ENCODE measurements at places on chromosomes 3 and 15.
A peak's percentile ranks its signal among the peaks of the same experiment; 100 is the strongest.

GRCh38 chr3:118742760-118743159, 291.9 kb downstream of the IGSF11 start:
- no peak for DNase-seq

GRCh38 chr3:174498638-174499037, 360.5 kb upstream of the NAALADL2 start:
- no peak for DNase-seq

- DNase-seq, result no peak
These were observed 1.2 kb upstream of the ITIH4 start for GRCh38 chr3:52831500-52832301.

- DNase-seq, result no peak
These were observed 10.6 kb downstream of the EPB42 start for GRCh38 chr15:43210172-43210745.

DNA sequence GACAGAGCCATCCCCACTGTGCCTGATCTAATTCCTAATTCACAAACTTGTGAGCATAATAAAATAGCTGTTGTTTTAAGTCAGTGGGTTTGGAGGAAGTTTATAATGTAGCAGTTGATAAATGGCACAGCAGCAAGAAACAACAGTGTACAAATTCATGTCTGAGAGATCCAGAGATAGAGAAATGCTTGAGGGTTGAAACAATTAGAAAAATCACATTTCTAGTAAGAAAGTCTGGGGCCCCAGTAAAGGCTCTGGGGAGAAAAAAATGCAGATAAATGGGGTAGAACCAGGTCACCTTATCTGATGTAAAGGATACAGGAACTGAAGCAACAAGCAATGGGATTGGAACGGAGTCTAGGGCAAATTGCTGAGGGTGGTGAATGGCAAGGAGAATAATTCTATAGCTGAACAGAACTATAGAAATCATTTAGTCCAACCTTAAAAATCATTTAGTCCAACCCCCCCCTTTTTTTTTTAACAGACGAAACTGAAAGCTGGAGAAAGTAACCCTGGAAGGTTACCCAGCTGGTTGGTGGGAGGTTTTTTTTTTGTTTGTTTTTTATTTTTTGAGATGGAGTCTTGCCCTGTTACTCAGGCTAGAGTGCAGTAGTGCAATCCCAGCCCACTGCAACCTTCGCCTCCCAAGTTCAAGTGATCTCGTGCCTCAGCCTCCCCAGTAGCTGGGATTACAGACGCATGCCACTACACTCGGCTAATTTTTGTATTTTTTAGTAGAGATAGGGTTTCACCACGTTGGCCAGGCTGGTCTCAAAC, 14.3 kb upstream of the SHQ1 start:
- DNase-seq, result no peak

GRCh38 chr3:21274079-21274571, 476.9 kb downstream of the ZNF385D start:
- DNase-seq, result no peak

DNA sequence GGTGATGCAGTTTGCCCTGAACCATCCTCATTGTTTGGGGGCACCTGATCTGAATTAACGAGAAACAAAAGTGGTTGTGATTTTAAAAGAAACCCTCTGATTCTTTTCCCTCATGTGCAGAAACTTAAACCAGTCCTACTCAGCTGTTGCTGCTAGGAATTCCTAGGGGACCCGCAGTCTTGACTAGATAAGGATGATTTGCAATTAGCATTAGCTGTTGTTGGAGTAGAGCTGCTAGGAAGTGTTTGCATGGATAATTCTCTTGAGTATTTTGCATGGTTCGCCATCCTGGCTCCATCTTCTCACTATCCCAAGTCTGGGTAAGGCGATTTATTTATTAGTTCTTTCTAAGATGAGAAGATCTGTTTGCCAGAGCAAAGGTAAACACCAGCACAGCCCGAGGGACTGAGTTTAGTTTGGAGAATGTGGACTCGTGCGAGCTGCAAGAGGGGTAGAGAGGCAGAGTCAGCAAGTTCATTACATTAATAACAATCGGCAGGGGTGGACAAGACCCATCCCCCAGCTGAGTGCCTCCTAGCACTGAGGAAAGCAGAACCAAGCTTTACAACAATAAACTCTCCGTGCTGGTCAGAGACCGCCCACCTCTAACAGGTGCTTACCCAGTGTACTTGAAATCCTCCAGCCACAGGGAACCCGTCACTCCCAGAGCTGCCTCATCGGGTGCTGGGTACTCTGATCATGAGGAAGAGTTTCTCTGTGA, 4.1 kb downstream of the FGD5 start:
- no peak for DNase-seq

- peak; percentile 56 for DNase-seq
These were observed 86.9 kb upstream of the RASGRP1 start for GRCh38 chr15:38651328-38652038.

- DNase-seq, result no peak
These were observed 14.7 kb upstream of the TRIM59 start for GRCh38 chr3:160464321-160464720.

GRCh38 chr3:41163421-41163820, 35.9 kb upstream of the CTNNB1 start:
- DNase-seq, result no peak

DNA sequence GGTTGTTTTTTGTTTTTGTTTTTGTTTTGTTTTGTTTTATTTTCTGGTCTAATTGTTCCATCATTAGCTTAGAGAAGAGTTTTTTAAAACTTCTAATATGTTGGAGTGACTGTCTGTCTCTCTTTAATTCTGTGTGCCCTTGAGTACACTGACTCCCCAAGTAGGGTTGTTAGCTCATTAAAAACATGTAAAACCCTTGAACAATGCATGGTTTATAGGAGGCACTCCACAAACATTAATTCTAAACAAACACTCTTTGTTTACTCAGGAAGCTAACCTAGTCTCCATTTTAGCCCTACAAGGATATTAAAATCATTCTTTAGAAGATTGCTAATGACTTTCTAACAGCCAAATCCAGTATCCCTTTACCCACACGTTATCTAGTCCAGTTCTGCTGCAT, 100.5 kb downstream of the CGGBP1 start:
- no peak for DNase-seq

GRCh38 chr3:10926256-10926810, 66.2 kb upstream of the SLC6A1 start:
- DNase-seq, result no peak

DNA sequence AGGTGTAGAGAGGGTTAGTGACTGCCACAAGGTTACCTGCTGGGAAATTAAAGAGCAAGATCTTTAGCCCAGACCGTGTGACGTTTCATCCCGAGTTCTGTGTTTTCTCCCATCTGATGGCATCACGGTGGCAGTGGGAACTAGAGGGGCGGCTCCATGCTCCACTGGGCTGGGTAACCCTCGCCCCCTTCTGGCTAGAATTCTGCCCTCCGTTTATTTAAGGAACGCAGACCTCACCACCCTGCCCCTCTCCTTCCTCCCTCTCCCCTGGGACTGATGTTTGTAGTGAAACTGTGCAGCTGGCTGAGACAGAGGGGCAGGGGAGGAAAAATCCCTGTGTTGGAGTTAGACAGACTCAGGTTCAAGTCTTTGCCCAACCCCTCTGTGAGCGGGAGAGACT, 65.6 kb downstream of the ITGA11 start:
- DNase-seq, result no peak
